ENCODE measurements at places on chromosomes 4 and X.

- DNase-seq: no peak
Measured at GRCh38 chr4:147968641-147969040, 236.8 kb downstream of the ARHGAP10 start.

DNA sequence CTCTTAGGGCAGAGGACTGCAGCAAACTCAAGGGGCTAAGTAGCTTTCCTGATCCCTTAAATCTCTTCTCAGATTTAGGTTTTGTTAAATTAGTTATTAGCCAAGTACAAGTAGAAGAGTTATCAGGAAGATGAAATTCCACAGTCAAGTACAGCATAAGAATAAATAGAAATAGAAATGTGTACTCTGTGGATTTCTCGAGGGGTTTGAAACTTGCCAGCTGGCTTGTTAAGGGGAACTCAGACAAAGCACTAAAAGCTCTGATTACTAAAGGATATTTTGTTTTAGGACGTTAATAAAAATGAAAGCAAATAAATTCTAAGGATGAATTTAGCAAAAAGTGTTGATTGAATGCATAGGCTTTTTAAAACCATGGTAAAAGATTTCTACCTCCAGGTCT lies 654.6 kb downstream of the RAPGEF2 start:
- no peak for DNase-seq

- no peak for DNase-seq
Measured at GRCh38 chrX:31429915-31430314, 358.1 kb upstream of the FTHL17 start.

DNA sequence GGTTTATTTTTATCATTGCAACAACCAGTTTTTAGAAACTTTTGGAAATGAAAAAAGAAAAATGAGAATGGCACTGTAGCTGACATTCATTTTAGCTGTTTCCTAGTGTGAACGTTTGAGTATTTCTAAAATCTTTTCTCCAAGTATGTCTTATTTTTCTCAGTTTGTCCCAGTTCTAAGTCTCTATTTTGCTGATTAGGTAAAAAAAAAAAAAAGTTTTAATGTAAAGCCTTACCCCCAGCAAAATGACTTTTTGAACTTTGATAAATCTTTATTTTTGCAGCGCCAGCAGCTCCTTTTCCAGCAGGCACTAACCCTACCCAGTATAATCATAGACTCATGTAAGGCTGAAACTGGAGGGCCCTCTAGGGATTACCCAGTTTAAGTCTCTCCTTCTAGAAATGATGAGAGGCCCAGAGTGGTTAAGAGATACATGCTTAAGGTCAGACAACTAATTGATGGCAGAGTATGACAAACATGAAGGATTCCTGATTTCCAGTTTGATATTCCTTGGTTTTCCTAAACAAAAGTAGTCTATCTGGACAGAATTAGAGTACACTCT lies 84.3 kb upstream of the SLC4A4 start:
- DNase-seq: no peak

GRCh38 chr4:6909113-6909969 lies at the start of gene TBC1D14:
TBC1D14 (plus strand) TSS chr4:6909826; CDS start chr4:6923390, 13,564 bp downstream.
- peak; percentile 96 for DNase-seq

DNA sequence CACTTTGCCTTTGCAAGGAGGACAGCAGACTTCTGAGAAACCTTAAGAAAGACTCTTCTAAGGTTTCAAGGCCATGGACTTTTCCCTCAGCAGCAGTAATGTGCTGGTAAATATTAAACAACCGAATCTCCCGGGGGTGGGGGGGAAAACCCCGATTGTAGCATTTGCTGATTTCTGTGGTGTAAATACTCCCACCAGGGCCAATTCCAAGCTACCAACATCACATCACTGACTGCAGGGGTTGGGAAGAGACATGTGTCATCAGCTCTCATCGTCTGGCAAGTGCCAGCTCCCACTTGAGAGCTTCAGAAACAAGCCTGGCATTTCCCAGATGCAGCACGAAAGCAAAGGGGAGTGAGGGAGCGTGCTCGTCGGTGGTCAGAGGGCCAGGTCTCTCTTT lies 101.2 kb downstream of the BCOR start:
- DNase-seq: no peak

- no peak for DNase-seq
Measured at GRCh38 chr4:31557437-31557836, 837.3 kb downstream of the PCDH7 start.

DNA sequence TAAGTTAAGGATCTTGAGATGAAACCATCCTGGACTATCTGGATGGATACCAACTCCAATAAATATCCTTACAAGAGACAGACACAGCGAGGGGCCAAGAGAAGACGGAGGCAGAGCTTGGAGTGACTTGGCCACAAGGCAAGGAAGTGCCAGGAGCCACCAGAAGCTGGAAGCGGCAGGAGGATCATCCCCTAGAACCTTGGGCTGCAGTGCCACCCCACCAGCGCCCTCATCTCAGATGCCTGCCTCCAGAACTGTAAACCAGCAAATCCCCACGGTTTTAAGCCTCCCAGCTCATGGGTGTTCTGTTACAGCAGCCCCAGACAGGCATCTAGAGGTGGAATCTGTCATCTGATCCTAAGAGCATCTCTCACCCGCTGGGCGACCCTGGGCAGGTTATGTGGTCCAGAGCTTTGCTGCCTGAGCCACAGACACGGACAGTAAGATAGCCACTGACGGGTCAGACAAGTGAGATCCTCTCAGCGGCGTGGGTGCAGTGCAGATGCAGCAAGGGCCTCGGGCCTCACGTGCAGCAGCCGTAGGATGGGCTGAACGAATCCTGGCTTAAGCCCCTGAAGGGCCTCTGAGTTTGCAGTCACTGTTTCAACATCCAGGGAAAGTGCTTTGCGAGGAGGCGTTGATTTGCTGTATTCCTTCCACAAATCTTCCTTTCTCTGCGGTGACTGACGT lies 25.1 kb upstream of the MXD4 start:
- no peak for DNase-seq

DNA sequence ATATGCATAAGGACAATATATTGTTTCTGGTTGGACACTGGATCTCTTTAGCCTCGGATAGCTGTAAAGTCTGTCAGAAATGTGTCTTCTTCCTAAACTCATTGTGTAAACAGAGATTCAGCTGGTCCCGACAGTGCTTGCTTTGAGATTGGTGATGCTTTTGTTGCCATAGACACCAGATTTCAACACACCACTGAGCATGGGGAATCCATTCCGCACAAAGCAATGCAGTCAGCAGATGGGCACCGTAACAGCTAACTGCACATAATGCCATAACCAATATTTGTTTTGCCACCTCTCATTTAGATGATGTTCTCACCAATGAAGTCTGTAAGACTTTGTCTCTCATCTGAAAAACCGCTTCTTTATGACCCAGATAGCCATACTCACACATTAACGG lies 33.3 kb upstream of the FAM47C start:
- no peak for DNase-seq

GRCh38 chrX:4397471-4397870 lies 684.0 kb upstream of the PRKX start:
- DNase-seq: no peak

- DNase-seq: no peak
Measured at GRCh38 chrX:135403374-135403773, 18.4 kb upstream of the SMIM10L2A start.

DNA sequence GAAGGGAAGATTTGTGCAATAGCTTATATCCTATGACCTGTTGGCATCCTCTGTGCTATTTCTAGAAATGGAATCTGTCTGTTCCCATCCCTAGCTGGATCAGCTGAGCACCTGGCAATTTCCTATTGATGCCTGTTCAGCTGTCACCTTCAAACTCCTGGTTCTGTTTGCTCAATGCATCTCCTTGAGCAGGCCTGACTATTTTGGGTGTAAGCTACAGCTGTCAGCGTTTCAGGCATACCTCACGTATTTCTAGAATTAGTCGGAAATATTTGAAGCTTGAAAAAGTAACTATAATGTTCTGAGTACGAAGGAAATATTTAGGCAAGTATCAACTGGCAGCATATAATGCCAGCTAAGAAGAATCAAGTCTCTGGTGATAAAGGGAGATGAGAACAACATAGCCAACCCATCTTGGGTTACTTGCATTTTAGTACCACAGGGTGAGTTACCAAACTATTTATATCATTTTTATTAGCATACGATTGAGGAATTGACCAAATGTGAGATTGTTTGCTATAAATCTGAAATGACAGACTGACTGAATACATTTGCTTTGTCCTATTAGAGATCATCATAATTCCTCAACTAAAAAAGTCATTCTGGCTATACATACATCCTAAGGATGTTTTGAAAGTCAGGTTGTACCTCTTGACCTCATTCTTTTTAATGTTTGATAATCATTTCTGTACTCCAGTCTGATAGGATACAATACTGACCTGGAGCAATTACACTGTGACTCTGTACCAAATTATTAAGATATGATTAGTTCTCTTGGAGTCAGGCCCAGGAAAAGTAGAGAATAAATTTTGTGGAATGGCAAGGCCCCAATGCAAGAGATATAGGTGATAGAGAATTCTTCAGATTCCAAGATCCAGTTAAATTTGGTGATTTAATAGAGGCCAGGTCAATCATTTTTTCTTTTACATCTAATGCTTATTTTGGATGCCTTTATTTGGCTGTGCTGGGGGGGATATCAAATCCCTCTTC lies 36.4 kb upstream of the PLAC1 start:
- no peak for DNase-seq

DNA sequence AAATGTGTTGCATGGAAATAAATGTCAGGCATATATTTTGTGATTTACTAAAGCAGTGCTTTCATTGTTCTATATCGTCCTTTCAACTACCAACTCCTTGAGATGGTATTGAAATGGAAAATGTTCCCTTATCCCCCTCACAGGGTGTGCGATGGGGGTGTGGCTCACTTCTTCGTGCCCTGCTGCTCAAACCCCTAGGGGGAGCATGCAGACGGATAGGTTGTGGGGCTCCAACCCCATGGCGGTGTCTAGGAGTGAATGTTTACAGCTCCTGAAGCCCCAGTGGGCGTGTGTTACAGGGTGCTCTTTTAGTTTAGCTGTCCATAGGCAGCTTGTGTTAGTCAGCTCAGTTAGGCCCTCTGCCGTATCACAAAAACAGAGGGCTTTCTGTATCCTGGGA lies 287.7 kb upstream of the EMCN start:
- no peak for DNase-seq

DNA sequence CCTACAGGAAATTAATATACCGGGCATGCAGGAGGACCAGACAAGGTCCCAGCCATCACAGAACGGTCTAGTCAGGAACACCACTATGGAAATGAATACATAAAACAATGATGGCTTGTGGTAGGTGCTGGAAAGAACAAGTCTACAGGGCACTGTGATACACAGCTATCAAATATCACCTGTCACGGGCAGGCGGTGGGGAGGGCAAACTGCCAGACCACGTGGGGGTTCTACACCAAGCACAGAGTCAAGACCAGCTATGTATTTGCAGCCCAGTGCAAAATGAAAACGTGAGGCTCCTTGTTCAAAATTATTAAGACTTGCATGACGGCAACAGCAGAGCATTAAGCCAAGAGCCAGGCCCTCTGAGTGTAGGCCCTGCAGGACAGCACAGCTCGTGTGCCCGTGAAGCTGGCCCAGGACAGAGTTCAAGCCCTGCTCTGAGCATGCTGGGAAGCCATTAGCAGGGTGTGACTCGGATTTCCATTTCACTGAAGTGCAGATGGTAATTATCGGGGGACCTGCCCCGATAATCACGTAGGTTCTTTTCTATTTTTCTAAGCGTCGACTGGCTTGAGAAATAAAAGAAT lies 83.6 kb downstream of the JAKMIP1 start:
- no peak for DNase-seq

GRCh38 chr4:45692131-45692735 lies 431.6 kb downstream of the GABRG1 start:
- DNase-seq: no peak

GRCh38 chr4:90246816-90247215 lies 119.6 kb downstream of the CCSER1 start:
- no peak for DNase-seq
